ENCODE measurements at places on chromosomes 4 and X.

DNA sequence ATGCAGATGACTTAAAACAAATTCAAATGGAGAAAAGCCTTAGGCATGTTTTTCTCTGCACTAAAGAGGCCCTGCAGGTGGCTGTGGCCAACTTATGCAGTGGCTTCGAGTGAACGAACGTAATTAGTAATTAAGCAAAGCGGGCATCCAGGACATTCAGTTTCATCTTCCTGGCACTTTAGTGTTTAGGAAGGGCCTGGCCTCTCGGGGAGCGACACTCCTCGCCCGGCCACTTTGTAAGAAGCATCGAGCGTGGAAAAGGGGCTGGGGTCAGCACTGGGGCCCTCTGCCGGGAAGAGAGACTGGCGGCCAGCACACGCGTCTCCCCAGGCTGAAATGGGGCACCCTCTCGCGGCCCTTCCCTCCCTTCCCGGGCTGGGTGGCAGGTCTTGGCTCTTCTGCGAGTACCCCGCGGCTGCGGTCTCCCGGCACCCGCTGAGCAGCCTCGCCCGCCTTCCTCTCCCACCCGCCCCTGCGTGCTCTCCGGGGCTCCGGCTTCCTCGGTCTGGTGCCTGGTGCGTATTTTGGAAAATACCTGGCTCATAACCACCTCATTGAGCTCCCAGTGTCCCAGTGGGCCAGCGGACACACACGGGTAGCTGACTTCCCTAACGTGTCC is 677 bp upstream of the CYP4V2 start:
- no peak for DNase-seq

DNA sequence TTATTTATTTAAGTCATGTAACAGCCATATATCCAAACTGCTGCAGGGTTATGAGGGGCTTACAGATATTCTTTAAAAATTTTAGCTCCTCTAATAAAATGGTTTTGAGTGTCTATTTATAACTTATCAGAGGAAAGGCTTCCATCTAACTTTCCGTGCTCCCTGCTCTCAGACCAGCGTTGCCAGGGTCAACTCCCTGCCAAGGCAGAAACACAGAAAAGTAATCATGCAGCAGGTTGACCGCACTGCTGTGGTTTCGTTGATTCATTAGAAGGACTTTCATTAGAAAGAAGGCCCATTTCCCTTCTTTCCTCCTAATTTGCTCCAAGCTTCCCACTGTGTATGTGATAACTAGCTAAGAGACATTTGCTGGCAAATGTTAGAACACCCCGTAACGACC is 33.9 kb downstream of the BCLAF3 start:
- no peak for DNase-seq

- DNase-seq = peak; percentile 83
These were observed 43.1 kb upstream of the GPR78 start for GRCh38 chr4:8537041-8537461.

DNA sequence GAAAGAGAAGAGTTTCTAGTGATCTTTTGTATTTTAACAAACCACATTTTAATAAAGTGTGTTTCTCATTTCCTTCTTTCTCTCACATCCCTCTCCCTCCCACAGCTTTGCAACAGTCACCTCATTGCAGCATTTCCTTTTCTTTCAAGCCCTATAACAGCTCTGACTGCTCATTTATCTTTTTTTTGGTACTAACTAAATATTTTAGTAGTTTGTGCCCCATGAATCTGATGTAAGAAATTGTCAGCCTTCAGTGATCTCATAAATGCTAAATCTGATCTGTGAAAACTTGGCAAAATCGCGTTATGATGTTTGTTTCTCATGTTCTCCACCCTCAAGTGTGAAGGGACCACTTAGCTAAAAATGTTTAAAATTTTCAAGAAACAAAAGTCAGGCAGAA is 258.5 kb upstream of the SLIT2 start:
- DNase-seq = peak; percentile 24

GRCh38 chr4:186915816-186916215 is 192.2 kb upstream of the FAT1 start:
- DNase-seq = no peak

GRCh38 chr4:89737888-89738287 is 99.1 kb downstream of the SNCA start:
- no peak for DNase-seq
